ENCODE measurements at places on chromosomes 12 and 14.

- DNase-seq, result no peak
These were observed 717 bp downstream of the WNT10B start for GRCh38 chr12:48970702-48971334.

DNA sequence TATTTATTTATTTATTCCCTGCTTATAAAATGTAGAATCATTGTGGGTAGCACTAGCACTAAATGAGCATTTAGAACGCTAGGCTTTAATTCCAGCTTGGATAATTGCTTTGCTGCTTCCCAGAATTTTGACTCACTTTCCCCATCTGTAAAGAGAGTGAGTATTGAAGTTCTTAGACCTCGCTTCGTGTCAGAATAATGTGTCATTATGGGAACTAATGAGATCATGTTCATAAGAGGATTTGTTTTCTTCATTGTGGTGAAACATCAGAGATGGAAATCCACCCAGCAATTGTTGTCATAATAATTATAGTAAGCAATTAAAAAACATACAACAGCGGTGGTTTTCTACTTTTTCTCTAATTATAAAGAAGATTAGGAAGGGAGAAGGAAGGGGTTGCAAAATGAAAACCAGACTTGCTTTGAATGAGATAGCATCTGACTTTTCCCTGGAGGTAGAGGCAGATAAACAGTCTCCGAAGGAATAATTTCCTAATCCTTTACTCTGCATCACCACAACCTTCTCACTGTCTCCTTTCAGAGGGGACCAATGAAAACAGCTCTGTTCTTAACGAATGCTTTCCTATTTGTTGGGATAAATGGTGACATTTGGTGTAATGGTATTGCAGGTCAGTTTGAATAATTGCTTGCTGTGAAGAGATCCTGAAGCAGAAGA is 86.8 kb upstream of the ARHGAP5 start:
- DNase-seq, result no peak

- DNase-seq, result no peak
These were observed 1616.5 kb upstream of the FLRT2 start for GRCh38 chr14:83913476-83913875.

DNA sequence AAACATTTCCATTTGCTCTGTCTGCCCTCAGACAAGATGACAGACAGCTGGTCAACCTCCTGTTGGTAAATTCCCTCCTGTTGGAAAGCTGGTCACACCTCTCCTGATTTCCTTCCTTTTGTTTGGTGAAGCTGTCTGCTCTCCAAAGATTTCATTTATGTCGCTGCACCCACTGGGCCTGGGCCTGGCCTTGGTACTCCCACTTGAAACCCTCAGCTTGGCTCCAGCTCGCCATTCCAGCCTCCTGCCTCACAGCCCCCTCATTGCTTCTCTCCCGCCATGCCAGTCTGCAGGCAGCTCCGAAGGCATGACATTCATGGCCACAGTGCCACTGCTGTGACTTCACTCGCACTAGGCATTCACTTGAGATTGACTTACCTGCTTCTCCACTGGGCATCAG is 451.8 kb downstream of the VRK1 start:
- DNase-seq, result no peak

DNA sequence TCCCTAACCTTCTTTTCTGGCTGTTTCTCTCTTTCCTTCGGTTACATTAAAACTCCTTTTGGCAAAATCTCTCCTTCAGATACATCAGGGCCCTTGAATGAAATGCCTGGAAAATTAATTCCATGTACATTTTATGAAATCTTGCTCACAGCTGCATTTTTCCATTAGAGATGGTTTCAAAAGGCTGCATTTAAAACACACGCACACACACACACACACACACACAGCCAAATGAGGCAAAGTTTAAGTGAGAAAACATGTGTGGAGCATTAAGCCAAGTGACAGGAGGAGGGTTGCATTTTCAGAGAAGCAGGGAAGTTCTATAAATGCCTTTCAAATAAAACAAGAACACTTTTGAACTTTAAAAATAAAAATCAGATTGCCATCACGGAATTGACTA is 216.4 kb downstream of the LRIG3 start:
- no peak for DNase-seq

- DNase-seq, result no peak
These were observed 36.5 kb downstream of the TDP1 start for GRCh38 chr14:89992273-89992672.

- DNase-seq, result no peak
These were observed 1.7 kb upstream of the RIMBP2 start for GRCh38 chr12:130717752-130718151.

- no peak for DNase-seq
These were observed 62.0 kb upstream of the EEA1 start for GRCh38 chr12:92991134-92991533.

GRCh38 chr12:91567100-91567485 is 384.5 kb upstream of the DCN start:
- no peak for DNase-seq

DNA sequence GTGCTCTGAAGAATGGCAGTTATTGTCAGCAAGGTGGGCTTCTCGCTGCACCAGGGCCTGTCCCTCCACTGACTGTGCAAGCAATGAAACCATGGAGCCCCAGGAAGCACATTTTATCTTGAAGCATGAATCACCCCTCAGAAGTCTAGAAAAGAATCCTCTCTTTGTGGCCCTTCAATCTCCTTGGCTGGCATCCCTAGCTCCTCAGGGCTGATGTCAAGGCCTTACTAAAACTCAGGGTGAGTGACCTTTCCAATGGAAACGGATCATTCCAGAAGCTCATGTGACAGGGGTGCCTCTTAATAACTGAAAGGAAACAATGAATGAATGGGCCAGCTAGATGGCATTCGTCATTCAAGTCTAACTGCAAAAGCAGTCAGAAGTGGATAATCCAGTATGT is 22.3 kb upstream of the PLEKHH1 start:
- DNase-seq, result no peak

GRCh38 chr12:77606348-77606747 is 224.3 kb upstream of the NAV3 start:
- no peak for DNase-seq

GRCh38 chr14:101594511-101595148 is 33.3 kb downstream of the DIO3 start:
- DNase-seq, result no peak

DNA sequence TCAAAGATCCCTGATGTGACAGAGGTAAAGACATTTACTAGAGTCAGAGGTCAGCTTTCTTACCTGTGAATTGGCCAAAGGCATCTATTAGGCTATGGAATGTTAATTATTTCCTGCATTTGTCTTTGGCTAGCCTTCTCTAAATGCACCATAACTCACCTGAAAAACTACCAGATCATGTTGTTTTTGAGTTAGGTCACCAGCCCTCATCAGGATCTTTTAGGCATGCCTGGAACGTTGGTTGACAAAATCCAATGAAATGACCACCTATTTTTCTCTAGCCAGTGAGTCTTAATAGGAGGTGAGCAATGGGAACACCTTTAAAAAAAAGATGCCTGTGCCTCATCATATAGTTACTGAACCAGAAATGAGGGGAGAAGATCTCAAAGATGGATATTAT is 46.2 kb downstream of the ANO4 start:
- DNase-seq, result no peak

DNA sequence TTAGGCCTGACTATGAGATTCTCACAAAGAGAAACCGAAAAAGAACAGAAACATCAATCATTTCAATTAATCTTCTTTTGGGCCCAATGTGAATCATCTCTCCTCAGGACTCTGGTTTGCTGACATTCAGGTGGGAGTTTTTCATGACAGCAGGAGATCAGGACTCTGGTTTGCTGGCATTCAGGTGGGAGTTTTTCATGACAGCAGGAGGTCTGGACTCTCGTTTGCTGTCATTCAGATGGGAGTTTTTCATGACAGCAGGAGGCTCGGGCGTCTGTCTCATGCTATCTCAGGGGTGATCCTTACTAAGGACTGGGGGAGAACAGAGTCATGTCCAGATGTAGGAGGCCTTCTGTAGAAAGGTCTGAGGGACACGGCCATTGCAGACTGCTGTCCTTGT is 40.1 kb upstream of the PARP11 start:
- no peak for DNase-seq

GRCh38 chr12:26767116-26767515 is 65.9 kb downstream of the ITPR2 start:
- DNase-seq, result no peak

- no peak for DNase-seq
These were observed 5.2 kb upstream of the RIMKLB start for GRCh38 chr12:8692573-8692972.

DNA sequence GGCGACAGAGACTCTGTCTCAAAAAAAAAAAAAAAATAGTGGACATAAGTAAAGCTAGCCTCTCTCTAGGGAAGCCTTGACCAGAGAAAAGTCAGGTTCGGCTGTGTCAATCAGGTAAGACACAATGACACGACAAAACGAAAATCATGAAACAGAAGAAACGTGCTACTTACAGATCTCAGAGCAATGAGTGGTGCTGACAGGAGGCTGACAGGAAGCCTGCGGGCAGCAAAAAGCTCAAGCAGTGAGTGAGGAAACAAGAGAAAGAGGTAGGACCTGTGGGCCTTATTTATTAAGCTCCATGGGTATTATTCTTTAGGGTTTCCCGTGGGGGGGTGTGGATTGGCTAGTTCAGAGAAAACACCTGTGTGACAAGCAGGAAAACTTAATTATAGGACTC is 363.1 kb downstream of the KCNH5 start:
- DNase-seq, result no peak

DNA sequence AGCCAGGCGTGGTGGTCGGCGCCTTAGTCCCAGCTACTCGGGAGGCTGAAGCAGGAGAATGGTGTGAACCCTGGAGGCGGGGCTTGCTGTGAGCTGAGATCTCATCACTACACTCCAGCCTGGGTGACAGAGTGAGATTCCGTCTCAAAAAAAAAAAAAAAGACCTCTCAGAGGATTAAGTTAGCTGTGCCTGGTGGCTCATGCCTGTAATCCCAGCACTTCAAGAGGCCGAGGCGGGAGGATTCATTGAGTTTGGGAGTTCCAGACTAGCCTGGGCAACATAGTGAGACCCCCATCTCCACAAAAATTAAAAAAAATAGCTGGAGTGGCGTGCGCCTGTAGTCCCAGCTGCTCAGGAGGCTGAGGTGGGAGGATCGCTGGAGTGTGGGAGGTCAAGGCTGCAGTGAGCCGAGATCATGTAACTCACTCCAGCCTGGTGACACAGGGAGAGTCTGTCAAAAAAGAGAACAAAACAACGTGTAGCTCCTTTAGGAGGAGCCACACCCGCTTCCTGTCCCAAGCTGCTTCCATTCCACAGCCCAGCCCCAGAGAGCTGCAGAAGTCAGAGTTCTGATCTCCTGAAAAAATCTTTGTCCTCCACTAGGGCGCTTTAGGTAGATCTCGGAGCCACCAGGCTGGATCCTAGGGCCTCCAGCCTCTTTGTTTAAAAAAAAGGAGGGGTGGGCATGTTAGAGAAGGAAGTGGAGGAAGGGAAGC is 11.5 kb upstream of the ULK1 start:
- DNase-seq, result no peak

DNA sequence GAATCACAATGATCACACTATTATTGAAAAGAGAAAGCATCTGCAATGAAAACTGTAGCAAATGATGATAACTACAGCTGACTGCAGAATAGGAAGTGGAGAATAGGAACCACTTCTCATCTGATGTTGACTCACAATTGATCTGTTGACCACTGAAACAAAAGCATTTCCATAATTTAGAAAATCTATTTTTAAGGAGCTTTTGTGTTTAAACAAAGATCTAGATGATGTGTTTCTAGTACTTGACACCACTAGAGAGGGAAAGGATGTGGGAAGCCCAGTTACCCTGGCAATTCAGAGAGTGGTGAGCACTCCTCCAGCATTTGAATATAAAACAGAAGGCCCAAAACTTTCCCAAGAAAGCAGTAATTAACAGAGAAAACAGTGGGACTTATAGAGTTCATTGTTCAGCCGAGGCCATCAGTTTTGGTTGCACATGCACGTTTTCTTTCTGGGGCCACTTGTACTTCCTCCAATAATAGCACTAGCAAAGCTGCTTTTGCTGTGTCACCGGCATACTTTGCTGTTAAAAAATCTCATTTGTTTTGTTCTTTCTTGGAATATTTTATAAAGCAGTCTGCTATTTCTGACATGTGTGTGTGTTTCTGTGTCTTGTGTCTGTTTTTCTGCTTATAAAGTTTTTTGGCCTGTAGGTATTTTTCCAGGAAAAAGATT is 76.1 kb upstream of the HECTD1 start:
- no peak for DNase-seq

- DNase-seq, result no peak
These were observed 12.9 kb upstream of the FAM181A start for GRCh38 chr14:93914278-93914677.

GRCh38 chr12:25319233-25319984 is 68.7 kb upstream of the KRAS start:
- DNase-seq, result no peak

- DNase-seq, result no peak
These were observed 93.8 kb downstream of the PTPRB start for GRCh38 chr12:70543444-70543843.

DNA sequence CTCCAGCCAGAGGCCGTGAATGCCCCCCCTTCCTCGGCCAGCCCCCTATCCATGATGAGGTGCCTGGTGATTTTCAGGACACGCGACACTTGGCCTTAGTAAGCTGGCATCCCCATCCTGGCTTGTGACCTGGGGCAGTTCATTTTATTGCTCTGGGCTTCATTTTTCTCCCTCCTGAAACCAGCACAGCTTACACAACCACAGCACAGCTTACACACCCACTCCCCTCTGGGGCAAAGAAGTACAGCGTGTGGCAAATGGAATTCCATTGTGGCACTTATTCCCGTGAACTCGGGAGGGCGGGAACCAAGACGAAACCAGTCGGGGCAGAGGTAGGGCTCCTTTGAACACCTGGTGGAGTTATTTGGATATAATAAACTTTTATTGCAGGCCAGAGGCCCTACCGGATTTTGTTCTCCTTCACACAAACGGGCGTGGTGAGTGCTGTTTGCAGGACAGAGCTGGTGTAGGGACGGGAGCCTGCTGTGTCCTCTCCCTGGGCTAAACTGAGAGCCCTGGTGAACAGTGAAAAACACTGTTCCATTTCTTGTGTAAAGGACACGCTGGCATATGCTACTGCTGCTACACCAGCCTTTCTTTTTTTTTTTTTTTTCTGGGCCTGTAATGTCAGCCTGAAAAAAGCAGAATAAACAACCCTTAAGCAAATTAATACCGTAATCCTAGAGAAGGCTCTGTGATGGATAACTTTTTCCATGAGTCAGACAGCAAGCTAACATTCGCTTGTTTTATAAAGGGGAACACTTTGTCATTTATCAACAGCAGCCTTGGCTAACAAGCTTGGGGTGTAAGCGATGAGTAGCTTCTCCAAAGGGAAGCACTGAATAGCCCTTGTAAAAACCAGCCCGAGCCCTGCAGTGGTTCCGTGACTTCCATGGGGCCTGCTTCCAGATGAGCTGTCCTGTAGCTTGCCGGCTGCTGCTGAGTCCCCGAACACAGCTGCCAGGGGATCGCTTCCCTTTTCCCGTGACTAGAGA is 29.3 kb downstream of the CD9 start:
- no peak for DNase-seq

Data from GM10248 (cell line).